ENCODE measurements at places on chromosomes 13 and 19.
A peak's percentile ranks its signal among the peaks of the same experiment; 100 is the strongest.

DNA sequence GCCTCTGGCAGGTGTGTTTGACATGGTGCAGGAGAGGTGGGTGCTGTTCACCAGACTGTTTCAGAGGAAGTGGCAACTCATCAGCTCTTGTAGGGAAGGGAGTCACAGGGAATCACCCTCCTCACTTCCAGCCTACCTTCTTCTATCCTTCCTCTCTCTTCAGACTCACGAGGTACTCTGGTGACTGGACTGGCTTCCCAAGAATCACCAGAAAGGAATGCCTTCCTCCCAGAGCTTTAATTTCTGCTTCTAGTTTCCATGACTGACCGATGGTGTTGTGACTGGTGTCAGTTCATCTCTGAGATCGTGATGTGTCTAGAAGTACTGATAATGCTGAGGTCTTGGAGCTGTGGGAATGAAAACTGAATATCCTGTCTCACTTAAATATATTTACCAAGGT, 247.3 kb downstream of the KCTD12 start:
- no peak for DNase-seq

GRCh38 chr19:41895745-41896580, 13.0 kb downstream of the ARHGEF1 start:
- DNase-seq: no peak

DNA sequence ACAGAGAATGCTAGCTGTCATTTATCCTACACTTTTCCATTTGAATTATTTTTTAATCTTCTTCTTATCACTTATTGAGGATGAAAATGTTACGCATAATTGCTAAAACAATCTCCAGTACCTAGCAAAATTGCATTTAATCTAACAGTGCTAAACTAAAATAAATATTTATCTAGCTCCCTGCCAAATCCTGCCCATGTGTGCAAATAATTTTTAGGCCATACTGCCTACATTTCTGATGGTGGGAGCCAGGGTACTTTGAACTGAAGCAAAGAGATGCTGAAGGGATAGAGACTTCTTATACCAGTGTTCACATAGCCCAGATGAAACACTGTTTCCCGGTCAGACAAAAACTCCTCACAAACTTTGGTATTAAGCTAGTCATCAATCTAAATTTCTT, 1268.7 kb upstream of the PCDH20 start:
- DNase-seq: no peak

DNA sequence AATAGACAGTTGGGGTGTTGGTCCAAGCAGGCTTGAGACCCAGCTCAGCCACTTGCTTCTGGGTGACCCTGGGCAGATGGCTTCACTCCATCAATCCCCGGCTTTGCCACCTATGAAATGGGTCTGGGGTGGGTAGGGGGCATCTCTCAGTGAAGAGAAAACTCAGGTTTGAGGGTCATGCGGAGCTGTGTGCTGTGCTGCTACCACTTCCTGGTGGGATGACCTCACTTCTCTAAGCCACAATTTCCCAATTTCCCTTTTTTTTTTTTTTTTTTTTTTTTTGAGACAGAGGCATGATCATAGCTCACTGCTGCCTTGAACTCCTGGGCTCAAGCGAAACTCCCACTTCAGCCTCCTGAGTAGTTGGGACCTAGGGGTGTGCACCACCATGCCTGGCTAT, 4.6 kb upstream of the PLAUR start:
- DNase-seq: no peak

DNA sequence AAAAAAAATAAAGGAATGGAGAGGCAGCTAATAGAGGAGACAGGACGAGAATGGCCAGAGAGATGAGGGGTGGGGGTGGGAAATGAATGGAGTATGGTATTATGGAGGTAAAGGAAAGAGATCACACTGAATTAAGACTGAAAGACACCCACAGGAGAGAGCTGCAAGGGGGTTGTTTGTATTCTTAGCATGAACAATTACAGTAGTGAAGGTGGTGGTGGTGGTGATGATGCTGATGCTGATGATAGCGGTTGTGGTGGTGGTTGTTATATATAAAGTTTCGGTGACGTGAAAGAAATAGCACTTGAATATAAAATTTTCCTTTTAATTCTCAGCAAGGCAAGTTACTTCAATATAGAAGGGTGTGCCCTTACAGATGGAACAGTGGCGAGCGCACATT, 2.8 kb upstream of the ADGRE3 start:
- DNase-seq: no peak

DNA sequence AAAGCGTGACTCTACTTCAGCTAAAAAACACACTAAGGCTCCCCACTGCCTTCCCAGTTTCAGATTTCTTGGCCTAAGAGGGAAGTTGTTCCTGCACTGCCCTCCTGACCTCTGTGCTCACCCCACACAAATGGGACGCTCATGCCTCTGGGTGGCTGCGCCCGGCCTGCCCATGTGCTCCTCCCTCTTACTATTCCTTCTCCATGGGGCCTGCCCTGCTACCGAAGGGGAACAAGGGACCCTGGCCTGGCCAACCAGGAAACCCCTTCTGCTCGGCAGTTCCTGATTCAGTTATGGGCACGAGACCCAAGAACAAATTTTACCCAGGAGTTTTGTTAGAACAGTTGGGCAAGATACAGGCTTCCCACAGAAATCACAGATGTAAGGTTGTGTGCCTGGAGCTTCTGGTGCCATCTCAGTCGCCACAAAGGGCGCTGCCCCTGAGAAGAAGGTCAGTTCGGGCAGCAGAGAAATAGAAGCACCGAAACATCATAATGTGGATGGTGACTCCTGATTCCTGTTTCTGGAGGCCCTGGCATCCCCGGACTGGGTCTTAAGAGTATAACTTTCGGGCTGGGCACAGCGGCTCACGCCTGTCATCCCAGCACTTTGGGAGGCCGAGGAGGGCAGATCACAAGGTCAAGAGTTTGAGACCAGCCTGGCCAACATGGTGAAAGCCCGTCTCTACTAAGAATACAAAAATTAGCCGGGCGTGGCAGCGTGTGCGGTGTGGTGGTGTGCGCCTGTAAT, 5.4 kb upstream of the PLPP2 start:
- DNase-seq: no peak

GRCh38 chr13:51945149-51945548, 66.1 kb downstream of the ATP7B start:
- DNase-seq: no peak

GRCh38 chr13:58298556-58299135, 667.1 kb downstream of the PCDH17 start:
- DNase-seq: no peak

DNA sequence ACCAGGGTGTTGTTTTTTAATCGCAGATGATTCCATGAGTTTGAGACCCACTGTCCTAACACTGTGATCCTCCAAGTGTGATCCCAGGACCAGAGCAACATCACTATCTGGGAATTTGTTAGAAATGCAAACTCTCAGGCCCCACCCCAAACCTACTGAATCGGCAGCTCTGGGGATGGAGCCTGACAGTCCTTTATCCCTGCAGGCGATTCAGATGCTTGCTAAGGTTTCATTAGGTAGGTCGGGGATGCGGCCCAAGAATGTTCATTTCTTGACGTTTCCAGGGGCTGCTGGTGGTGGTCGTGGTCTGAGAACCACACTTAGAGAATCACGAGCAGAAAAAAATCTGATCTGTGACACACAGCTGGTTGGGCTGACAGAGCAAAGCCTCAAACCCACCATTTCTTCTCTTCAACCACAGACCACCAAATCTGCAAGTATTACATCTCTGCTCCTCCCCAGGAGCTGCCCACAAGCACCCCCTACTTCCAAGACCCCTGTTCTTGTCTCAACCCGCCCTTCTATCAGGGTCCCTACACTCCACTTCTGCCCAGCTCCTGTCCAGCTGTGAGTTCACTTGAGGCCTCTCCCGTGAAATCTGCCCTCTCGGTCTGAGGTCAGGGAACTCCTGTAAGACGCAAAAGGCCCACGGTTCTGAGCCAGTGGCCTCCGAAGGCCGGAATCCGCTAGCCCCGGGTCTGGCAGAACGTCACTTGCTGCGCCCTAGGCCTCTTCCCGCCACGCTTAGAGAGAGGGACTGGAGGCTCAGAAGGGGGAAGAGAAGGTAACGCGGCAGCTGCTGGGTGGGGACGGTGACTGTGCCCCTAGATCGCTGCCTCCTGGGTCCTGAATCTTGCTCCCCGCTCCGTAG, 1.1 kb upstream of the FARP1 start:
- DNase-seq: no peak

DNA sequence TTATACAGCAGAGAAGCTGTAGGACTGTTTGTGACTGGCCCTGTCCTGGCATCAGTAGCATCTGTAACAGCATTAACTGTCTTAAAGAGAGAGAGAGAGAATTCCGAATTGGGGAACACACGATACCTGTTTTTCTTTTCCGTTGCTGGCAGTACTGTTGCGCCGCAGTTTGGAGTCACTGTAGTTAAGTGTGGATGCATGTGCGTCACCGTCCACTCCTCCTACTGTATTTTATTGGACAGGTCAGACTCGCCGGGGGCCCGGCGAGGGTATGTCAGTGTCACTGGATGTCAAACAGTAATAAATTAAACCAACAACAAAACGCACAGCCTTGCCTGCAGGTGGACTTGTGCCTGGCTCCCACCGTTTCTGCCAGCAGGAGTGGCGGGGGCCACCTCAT, 27.3 kb upstream of the LDLR start:
- DNase-seq: no peak

- no peak for DNase-seq
Measured at GRCh38 chr19:39301562-39301961, 5.4 kb downstream of the IFNL1 start.

DNA sequence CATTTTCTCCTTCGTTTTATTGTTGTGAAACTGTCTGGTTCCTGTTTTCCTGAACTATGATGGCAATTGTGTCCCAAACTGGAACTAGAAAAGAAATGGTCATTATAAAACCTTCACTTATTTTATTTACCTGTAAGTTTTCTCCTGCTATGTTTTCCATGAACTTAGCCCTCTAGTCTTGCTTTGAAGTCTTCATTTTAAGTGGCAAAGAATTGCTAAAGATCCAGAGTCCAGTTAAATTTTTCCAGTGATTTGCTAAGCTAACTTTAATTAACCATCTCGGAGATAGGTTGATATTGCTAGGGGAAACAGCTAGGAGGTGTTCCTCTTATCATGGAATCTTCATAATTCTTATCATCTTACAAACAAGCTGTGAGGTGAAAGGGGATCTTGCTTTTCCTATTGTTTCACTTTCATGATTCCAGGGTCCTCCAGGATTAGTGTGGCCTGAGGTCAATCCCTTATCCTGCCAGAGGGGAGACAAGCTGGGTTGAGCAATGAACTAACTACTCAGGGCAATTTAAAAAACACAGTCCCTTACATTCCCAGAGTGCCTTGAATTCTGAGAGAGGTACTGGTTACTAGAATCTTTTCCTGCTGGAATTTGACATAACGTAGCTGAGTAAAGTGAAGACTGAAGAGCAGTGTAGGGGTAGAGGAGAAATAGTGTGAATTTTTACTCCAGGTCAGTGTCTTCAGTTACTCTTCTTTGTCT, 112.5 kb downstream of the ESD start:
- DNase-seq: no peak

DNA sequence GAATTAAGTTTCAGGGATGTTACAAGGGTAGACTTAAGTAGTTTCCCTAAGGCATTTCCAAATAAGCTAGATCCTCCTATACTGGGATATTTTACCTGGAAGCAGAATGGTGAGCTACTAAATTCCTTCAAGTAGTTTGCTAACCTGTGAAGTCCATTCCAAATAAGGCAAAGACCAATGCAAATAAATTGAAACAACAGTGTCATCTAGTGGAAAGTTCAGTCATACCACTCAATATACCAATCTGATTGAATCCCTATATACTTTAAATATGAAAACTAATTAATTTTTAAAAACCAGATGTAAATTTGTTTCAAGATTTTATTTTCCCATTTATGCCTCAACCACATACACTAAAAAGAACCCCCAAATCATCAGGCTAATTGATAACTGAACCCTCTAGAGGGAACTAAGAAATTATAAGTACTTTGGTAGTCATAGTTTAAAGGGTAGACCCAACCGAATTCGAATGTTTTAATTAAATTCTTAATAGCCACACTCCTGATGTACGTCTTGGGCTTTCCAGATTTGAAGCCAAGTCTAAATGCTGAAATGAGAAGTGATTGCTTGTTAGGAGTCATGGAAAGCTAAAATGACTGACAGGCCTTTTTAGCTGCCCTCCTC, 223.7 kb downstream of the TBC1D4 start:
- DNase-seq: peak; percentile 4

DNA sequence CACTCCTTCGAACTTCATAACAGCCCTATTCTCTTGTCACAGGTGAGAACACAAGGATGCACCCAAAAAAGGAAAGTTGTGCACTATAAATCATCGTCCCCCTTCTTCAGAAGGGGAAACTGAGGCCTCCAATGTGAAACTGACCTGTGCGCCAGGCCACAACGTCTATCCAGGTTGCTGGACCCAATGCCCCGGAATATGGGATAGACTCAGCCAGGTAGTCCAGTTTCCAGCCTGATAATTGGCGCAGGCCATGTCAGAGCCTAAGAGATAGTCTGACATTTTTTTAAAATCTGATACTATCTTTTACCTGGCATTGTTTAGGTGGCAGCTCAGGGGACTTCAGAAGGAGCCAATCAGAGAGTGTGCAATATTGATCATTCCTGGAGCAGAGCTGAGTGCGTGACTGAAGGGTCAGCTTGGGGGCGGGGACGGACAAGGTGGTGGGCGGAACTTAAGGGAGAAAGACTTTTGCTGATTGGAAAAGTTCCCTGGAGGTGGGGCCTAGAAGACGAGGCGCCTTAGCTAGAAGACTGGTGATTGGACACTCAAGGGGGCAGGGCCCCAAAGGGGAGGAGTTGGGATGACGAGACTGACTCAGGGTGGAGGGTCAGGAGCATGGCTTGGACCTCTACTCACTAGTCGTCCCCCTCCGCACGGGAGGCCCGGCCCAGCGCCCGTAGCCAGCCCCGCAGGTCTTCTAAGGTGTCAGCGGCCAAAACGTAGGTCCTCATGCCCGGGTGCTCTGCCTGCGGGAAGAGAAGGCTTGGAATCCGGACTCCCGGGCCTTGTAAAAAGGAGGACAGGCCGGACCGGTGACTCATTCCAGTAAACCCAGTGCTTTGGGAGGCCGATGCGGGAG, 8.5 kb downstream of the PLEKHA4 start:
- no peak for DNase-seq

- DNase-seq: no peak
Measured at GRCh38 chr13:40982772-40983171, 36.3 kb downstream of the ELF1 start.

DNA sequence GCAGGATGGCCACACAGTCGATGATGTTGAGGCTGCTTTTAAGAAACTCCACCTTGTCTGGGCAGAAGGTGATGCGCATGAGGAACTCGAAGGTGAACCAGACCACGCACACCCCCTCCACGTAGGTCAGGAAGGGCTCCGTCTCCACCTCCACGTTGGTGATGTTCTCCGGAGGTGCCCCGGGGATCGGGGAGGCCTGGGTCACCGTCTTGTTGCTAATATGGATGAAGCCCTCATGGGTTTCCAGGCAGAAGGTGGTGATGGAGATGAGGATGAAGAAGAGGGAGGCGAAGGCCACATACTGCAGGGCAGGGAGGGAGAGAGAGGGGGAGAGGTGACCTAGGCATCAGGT, 5.4 kb downstream of the KCNC3 start:
- no peak for DNase-seq

DNA sequence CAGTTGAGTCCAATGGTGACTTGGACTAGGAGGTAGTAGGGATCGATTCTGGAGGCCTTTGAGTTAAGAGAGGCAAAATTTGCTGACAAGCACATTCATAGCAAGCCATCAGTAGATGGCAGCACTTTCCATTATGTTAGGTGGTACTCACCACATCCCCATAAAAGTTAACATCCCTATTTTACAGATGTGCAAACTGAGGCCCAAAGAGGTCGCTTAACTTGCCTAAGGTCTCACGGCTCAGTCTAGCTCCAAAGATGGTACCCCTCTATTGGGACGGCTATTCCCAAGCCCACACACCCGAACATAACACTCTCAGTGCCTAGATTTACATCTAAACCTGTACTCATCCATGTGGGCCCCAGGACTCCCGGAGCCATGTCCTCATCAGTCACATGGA, 21.5 kb upstream of the FOSB start:
- DNase-seq: no peak

GRCh38 chr19:28834996-28835395, 378.0 kb downstream of the UQCRFS1 start:
- no peak for DNase-seq

Data from cerebellum (tissue), 4 donors.